ENCODE measurements at places on chromosomes 12 and 14.

GRCh38 chr14:60510254-60510950 is 1.5 kb downstream of the SIX6 start:
- no peak for DNase-seq

- no peak for DNase-seq
Observed at GRCh38 chr14:54643696-54644176, 76.8 kb downstream of the SAMD4A start.

DNA sequence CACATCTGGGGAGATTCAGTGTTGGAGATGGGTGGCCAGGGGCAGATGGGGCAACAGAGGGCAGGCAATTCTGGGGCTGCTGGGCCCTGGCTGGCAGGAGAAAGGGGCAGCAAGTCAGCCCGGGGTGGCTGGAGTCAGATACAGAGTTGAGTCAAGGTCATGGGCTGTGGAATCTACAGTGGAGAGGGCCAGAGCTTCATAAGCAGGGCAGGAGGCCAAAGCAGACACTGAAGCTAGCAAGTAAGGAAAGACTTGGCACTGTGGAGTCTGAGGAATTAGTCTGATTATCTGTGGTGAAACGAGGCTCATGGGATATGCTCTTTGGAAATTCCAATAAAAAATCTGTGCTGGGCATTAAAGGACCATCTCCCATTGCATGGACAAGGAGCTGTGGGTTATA is 95.5 kb downstream of the TMX1 start:
- no peak for DNase-seq

GRCh38 chr14:34013721-34014060 is 62.8 kb upstream of the EGLN3 start:
- no peak for DNase-seq

DNA sequence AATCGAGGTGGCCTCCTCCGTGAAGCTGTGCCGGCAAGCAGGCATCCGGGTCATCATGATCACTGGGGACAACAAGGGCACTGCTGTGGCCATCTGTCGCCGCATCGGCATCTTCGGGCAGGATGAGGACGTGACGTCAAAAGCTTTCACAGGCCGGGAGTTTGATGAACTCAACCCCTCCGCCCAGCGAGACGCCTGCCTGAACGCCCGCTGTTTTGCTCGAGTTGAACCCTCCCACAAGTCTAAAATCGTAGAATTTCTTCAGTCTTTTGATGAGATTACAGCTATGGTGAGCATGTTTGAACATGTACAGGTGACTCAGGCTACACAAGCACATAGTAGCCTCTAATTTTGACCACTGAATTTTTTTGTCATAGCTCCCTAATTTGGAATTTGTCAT is 59.7 kb downstream of the ATP2A2 start:
- no peak for DNase-seq

- DNase-seq: no peak
Observed at GRCh38 chr14:20632448-20632830, 9.1 kb downstream of the OR6S1 start.

DNA sequence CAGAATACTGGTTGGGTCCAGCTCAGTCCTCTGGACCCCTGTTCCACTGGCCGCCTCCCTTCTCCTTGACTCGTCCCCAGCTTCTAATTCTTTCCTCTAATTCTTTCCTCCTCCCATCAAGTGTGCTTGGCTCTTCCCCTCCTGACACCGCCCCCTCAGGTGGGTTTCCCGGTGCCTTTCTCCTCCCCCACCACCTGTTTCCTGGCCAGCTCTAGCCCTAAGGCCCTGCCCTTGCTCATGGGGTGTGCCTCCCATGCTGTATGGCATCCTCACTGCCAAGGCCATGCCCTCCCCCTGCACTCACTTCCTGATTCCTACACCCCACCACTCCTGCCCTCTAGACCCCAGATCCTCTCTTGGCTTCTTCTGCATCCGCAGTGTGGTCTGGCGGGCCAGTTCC is 12.1 kb upstream of the EML1 start:
- DNase-seq: no peak

DNA sequence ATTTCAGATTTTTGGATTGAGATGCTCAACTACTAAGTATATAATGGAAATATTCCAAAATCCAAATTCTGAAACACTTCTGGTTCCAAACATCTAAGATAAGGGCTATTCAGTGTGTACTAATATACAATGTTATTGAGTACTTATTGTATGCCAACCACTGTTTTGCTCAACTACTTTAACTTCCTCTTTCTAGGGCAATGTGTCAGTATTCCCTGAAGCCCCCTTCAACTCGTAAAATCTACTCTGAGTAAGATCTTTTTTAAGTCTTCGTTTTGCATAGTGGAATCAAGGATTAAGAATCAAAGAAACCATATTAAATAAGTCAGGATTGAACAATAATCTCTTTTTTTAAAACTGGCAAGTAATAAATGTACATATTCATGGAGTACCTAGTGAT is 45.5 kb downstream of the SPATA7 start:
- DNase-seq: no peak

DNA sequence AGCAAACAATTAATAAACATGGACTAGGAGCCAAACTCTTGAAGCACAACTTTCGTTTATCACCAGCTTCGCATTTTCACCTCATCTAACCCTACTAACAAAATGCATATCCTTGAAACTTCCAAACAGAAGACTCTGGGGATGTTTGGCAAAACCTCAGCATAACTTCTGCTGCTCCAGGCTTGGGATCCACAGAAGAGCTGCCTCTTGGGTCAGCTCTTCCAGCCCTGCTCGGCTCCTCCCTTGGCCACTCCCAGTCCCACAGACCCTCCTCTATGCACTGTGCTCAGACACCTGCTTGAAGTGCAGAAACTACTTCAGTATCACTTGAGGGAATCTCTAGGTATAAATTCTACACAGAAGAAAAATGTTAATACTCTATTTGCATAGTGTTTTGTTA is 110.0 kb upstream of the AMIGO2 start:
- no peak for DNase-seq

GRCh38 chr14:99524091-99524661 is 43.0 kb downstream of the CCNK start:
- peak; percentile 69 for DNase-seq

DNA sequence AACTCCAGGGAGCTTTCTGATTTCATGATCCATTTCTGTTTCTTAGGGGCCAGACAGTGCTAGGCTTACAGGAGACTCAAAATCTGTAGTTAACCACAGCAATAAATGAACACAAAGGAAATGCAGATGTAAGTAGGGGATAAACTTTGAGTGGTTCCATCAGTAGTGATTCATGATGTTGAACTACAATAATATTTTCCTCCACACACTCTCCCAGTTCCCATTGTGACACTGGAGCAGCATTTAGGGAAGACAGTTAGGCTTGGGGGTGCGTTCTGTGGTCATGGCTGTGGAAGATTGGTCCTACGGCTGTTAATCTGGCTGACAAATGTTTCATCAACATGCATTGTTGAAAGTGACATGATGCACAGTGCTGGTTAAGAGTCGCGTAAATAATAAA is 66.9 kb downstream of the HMGA2 start:
- DNase-seq: no peak

GRCh38 chr12:678747-679712 is 15.8 kb upstream of the NINJ2 start:
- DNase-seq: no peak

DNA sequence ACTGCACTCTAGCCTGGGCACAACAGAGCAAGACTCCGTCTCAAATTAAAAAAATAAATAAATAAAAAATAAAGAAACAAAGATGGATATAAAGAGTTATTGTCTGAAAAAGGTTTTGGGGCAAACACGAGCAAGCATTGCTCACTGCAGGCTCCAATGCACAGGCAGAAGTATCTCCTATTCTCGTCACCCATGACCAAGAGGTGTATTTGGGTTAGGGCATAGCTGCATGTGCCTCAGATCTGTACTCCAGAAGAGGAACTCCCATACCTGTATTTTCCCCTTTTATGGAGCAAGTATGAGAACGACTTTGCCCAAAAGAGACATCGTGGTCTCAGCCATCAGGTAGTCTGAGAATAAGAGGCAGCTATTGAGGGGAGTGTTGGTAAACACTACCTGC is 10.2 kb upstream of the TCP11L2 start:
- no peak for DNase-seq

DNA sequence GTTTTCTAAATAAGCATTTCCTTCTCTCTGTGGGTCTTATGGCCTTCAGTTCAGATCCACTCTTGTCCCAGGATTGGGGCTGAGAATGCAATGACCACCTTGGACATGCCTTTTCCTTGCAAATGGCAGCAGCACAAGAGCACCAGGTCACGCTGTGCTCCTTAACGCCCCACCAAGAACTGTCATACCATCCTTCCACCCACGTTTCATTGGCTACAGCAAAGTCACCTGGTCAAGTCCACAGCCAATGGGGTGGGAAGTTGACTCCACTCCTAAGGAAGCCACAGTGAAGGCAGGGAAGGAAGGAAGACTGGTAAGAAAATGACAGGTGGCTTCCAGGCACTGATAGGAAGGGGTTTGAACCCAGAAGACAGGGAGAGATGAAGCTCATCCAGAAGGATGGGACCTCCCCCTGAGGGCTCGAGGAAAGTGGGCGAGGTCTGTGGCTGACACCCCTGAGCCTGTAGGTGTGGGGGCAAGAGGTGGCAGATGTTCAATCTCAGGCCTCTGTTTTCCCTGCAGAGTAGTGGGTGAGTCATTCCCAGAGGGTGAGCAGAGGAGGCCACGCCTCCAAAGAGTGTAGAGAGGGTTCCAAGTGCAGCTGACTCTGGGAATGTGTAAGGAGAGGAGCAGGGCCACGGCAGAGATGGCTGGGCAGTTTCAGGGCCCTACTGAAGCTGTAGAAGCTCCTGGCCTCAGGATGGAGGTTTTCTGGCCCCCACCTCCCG is 113.5 kb upstream of the VRK1 start:
- DNase-seq: no peak

DNA sequence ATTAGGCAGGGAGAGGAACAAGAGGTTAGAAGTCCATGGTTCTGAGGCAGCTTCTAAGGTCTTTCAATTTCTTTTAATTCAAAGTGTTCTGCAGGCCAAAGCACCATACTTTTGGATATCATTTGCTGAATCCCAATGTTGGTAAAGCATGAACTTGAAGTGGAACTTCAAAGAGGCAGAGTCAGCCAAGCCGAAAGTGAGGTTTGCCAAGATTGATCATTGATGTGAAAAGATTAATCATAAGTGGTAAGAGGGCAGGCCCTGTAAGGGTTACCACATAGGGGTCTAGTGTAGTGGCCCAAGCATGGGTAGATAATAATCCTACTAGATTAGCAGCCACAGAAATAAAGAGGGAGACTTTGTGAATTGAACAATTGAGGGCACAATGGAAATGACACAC is 191.7 kb upstream of the DIO2 start:
- no peak for DNase-seq

GRCh38 chr12:2553388-2554126 is 241.2 kb upstream of the FKBP4 start:
- DNase-seq: no peak

DNA sequence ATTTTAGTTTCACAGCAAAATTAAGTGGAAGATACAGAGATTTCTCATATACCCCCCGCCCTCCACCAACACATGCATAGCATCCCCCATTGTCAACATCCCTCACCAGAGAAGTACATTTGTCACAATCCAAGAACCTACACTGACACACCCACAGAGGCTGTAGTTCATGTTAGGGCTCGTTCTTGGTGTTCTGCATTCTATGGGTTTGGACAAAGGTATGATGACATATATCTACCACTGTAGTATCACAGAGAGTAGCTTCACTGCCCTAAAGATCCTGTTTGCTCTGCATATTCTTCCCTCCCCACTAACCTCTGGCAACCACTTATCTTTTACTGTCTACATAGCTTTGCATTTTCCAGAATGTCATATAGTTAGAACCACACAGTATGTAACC is 444.6 kb upstream of the DCN start:
- no peak for DNase-seq

DNA sequence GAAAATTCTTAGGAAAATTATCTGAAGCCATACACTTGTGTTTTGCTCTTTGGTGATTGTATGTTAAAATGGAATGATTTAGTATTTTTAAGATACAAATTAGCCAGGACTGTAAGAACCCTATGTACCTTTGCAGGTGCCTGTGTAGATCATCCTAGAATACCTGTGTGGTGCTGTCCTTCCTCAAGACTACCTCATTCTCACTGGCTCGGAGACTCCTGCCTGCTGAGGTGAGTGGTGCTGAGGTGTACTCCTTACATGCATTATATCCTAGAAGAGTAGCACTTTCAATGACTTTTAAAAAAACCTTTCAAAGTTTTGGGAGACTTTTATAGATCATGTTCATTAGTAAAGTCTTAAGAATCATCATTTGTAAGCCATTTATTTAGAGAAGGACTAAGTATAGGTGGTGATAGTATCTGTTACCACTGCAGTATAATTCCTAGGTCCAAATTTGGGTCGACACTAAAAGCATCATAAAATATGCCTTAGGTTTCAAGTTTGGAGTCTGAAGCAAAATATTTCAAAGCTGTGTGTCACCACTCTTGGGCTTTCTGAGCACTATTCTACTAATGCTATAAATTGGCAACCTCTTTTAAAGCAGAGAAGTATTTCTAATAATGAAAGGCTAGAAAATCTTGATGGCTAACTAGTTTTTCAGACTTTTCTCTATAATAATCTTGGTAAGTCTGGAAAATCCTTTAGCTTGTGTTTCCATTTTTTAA is 36.6 kb downstream of the RASSF8 start:
- DNase-seq: no peak

DNA sequence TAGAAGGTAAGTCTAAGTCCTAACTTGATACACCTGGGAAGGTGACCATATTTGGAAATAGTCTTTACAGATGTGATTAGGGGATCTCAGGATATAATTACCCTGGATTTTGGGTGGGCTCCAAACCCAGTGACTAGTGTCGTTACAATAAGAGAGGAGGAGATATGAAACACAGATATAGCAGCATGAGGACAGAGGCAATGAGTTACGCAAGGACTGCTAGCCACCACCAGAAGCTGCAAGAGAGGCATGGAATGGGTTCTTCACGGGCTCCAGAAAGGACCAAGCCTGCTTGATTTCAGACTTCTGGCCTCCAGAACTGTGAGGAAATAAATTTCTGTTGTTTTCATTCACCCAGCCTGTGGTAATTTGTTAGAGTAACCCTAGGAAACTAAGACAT is 28.6 kb downstream of the FGFR1OP2 start:
- no peak for DNase-seq

DNA sequence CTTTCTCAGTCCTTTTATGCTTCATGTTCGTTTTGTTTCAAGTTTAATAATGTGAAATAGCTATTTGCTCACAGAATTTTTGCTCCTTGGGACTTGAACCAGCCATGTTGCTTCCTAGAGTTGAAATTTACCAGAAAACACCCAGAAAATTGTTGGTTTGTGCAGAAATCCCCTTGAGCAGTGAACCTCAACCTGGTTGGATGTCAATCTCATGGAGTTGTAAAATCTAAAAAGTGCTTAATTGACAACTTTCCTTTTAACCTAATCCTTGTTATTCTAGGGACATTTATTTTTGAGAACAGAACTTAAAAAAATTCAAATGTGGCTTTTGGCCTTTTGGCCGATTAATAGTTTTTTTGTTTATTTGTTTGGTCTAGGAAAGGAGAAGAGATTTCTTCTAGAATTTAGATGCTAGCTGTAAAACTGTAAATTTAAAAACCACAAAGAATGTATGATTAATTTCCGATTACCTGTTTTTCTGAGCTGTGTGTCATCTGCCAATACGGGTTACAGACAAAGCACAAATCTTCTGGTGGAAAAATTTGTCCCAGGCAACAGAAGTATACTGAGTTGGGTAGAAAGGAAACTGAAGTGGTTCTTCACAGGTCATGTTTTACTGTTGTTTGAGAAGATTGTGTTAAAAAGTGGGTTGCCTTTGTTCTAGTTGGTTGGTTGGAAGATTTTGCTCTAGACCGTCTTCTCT is 154.4 kb downstream of the FUT8 start:
- no peak for DNase-seq

Measured in NCI-H226 (cell line).